Memory B cell (primary cell): ENCODE measurements at places on chromosomes 6 and 20.

- no peak for DNase-seq
These were observed 28.5 kb upstream of the SCUBE3 start for GRCh38 chr6:35185302-35185681.

DNA sequence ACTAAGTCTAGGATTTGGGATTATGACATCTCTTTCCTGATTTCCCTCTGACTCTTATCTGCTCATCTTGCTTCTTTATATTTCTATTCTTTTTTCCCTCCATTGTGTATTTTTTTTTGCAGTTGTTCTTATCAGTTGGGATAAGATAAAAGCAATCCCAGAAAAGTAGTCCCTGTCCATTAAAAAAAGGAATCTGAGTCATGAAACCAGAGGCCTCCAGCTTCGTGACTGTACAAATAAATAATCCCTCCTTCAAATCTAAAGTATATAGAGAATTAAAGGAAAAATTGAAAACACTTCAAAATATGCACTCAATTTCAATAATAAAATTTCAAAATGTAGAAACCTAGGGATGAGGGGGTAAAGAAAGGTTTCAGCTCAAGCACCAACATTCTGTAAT, 317.8 kb upstream of the NT5E start:
- DNase-seq, result no peak

- no peak for DNase-seq
These were observed 99.0 kb downstream of the CLIC5 start for GRCh38 chr6:45916692-45917091.

- DNase-seq, result no peak
These were observed 127.1 kb upstream of the ZNF184 start for GRCh38 chr6:27599859-27600532.

- no peak for DNase-seq
These were observed 487.3 kb upstream of the JARID2 start for GRCh38 chr6:14758421-14759081.
